T-helper 2 cell treated with Interferon-gamma antibody and Interleukin-4, amounts not matched to agents 5 μg/mL and 100 μg/mL, for 36 hours (primary cell): ENCODE measurements at places on chromosomes 11 and 22.

DNA sequence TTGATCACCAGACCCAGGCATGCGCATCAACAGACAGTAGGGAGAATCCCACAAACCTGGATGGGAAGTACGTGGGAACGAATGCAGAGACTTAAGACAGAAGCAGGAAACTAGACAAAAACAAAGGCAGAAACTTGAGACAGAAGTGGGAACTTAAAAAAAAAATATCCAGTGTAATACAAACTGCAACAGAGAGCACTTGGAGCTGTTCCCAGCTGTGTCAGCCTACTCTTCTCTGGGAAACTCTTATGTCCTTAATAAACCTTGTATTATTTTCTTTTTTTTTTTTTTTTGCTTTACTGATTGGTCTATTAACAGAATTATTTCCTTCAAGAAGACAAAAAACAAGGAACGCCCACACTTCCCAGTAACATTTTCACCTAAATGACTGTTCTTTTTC lies 1818.1 kb upstream of the RAG2 start:
- DNase-seq: no peak

GRCh38 chr11:127962416-127962815 lies 624.9 kb downstream of the ETS1 start:
- DNase-seq: no peak

DNA sequence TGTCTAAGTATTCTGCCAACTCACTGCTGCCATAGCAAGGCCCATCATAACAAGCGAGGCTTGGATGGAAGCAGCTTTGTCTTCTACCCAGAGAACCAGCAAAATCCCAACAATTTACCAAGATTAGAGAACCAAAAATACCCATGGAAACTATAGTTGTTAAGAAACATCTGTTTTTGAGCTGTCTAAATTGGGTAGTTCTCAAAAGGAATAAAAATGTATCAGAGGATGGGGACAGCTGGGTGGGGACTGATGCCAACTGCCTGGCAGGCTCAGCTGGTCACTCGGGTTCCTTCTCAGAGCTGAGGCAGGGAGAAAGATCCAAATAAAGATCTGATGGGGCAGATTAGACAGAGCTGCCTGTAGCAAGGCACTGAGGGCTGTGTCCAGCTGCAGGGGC lies 85.9 kb upstream of the GRK3 start:
- no peak for DNase-seq

- no peak for DNase-seq
Observed at GRCh38 chr11:12214751-12215150, 104.4 kb downstream of the MICAL2 start.

DNA sequence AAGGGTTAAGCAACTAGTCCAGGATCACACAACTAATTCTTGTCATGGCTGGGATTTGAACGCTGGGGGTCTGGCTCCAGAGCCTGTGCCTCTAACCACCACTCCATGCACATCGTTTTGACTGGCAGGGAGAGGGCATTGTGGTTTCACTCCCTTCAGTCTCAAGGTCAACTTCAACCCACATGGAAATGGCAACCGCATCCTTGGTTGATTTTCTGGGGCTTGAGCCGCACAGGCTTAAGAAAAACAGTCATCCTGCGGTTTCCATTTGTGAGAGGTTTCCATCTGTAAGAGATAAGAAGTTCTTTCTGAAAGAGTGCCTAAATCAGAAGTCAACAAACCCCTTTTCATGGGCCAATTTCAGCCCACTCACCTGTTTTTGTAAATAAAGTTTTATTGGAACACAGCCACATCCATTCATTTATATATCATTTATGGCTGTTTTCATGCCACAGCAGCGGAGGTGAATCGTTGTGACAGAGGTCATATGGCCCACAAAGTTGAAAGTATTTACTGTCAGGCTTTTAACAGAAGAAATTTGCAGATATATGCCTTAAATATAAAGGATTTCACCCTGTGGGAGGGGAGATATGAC lies 65.7 kb downstream of the SGSM1 start:
- DNase-seq: peak; percentile 10

DNA sequence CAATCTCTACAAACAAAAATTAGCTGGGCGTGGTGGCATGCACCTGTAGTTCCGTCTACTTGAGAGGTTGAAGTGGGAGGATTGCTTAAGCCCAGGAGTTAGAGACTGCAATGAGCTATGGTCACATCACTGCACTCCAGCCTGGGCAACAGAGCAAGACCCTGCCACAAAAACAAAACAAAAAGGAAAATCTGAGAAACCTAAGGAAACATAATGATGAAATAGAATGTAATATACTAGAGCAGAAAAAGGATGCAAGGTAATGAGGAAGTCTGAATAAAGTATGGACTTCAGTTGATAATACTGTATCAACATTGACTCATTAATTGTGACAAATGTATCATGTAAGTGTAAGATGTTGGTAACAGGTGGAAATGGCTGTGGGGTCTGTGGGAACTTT lies 8.1 kb downstream of the NPAS4 start:
- no peak for DNase-seq

- DNase-seq: no peak
Observed at GRCh38 chr11:35792846-35793192, 130.2 kb downstream of the TRIM44 start.

DNA sequence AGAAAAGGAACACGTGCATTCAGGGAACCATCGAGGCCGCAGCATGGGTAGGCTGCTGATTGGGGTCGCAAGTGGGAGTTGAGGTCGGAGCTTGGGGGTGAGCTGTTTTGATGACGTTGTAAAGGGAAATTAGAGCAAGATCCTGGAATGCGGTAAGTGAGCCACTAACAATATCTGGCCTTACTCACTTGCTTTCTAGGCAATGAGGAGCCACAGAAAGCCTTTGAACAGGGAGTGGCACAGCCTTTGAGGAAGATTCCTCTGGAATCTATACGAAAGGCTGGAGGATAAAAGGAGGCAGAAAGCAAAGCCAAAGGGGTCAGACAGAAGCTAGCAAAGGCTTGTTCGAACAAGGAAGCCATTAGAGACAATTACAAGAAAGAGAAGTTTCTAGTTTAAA lies 197.5 kb downstream of the LARGE1 start:
- no peak for DNase-seq

GRCh38 chr11:932435-932834 lies 6.8 kb downstream of the AP2A2 start:
- no peak for DNase-seq

GRCh38 chr11:120197251-120197891 lies 13.5 kb upstream of the OAF start:
- no peak for DNase-seq

GRCh38 chr11:69685348-69685747 lies 10.2 kb upstream of the LTO1 start:
- no peak for DNase-seq

DNA sequence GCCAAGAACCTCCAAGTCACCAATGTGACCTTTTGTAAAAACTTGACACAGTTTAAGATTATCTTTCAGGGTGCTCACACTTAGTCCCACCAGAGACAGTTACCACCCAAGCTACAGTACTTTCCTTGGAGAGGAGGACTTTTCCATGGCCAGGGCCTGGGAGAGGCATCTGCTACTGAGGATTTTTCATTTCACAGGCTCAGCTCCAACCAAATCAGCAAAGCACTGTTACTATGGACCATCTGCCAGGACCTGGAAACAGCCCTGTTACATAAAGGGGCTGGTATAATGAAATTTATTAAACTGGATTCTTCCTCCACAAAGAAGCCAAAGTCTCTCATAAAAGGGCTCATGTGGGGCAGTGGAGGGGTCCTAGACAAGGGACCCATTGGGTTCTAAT lies 38.6 kb downstream of the SERGEF start:
- DNase-seq: no peak

- DNase-seq: peak; percentile 34
Observed at GRCh38 chr22:40534379-40535188, 101.9 kb downstream of the MRTFA start.

- DNase-seq: no peak
Observed at GRCh38 chr22:46041642-46042041, 64.7 kb upstream of the WNT7B start.

GRCh38 chr11:133928628-133929059 lies 28.1 kb downstream of the IGSF9B start:
- peak; percentile 86 for DNase-seq

GRCh38 chr11:117045956-117046355 lies 52.3 kb downstream of the SIK3 start:
- no peak for DNase-seq

DNA sequence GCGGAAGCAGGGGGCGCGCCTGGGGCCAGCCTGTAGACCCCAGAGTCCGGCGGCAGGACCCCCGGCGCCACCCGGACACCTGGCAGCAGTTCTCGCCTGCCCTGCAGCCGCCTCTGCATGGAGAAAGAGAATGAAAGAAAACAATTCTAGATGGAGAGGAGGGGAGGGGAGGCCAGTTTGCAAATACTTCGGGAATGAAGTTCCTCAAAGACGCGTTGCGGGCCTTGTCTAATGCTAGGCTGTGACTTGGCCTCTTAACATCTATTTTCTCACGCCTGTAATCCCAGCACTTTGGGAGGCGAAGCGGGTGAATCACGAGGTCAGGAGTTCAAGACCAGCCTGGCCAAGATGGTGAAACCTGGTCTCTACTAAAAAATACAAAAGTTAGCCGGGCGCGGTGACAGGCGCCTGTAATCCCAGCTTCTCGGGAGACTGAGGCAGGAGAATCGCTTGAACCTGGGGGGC lies 2.1 kb upstream of the BARX2 start:
- no peak for DNase-seq

DNA sequence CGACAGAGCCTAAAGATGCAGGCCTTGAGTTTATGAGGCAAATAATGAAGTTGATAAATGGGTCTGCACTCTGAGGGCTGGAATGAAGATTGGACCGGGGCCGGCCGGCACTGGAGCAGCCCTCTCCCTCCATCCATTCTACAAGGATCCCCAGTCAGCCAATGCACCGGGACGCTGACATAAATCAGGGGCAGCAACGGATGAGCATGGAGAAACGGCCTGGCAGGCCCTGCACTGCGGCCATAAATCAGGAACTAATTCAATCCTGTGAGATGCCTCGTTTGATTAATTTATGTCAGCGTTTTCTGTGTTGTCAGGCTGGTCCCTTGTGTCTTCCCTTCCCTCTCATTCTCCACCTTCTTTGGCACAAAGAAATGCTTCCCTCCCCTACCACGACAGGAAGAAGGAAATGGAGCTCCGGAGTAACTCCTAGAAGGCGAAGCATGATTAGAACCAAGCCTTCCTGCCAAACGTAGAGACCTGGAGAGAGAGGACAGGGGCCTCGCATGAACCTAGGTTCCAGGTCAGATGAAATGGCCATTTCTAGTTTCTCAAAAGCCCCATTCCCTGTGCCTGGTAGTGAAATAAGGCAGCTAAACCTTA lies 358.4 kb downstream of the OPCML start:
- no peak for DNase-seq

GRCh38 chr22:43424666-43425630 lies 13.1 kb downstream of the MPPED1 start:
- DNase-seq: no peak

GRCh38 chr11:123235656-123236261 lies 40.7 kb upstream of the CLMP start:
- no peak for DNase-seq

- no peak for DNase-seq
Observed at GRCh38 chr11:35303596-35304385, 115.6 kb downstream of the SLC1A2 start.

DNA sequence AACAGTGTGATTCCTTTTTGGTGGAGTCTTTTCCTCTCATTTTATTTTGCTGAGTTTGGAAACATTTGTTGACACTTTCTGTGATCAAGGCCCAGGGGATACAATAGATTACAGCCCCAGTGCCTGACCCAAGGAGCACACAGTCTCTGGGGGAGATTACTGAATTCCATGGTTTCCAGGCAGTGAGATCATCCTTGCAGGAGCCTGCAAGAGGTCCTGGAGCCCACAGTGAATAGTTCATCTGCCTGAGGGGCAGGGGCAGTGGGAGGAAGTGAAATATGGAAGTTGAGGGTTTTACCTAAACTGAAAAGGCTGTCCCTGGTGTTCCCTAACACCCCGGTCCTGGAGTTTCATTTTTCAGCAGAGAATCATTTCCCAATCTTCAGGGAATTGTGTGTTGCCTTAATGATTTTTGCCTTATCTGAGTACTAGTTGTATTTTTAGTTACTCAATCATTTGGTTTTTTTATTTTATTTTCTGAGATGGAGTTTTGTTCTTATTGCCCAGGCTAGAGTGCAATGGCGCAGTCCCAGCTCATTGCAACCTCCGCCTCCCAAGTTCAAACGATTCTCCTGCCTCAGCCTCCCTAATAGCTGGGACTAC lies 7.7 kb downstream of the CCS start:
- no peak for DNase-seq

GRCh38 chr11:85977751-85978160 lies 91.1 kb downstream of the PICALM start:
- DNase-seq: no peak

DNA sequence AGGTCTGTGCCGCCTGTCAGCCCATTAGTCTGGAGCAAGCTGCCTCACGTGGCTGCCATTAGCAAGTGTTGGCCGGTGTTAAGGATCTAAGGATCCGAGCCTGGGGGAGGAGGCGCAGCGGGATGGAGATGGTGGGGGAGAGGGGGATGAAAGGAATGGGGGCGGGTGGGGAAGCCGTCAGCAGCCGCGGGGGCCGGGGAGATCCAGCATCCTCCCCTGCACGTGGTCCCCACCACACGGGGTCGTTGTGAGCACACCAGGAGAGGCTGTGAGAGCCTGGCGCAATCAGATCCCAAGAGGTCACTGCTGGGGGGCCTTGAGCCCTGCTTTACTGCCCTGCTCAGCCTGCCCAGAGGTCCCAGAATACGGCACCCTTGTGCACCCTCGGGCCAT lies 7.3 kb downstream of the CABP7 start:
- DNase-seq: no peak

GRCh38 chr22:32919629-32920028 lies 118.1 kb downstream of the TIMP3 start:
- DNase-seq: no peak

GRCh38 chr22:37242395-37242918 lies 1.6 kb downstream of the RAC2 start:
- peak; percentile 96 for DNase-seq

DNA sequence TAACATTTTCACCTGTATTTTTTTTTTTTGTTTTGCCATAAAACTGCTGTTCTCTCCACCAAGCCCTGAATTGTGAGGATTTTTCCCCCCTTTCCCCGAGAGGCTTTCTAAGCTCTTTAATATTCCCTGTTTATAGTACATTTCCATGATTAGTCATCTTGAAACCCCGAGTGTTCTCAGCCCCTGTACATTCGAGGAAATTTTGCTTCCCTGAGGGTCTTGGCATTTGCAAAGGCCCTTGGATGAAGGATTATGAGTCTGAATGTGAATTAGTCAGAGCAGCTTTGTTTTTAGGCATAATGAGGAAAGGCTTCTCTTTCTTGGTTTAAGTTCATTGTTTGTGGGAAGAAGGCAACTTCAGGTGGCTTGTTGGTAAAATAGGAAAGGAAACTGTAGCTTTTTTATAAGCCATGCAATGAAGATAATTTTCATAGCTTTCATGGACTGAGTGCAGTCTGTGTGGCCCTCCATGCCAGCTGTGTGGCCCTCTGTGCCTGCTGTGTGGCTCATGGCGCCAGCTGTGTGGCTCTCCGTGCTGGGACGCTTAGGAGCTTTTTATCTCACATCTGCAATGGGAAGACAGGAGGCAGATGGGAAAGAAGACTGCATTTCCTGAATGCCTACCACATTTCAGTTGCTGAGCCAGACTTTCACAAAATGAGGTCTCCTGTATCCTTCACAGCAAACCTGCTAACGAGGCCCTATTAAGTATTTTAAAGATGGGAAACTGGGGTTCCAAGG lies 129.0 kb downstream of the TEAD1 start:
- DNase-seq: no peak
